ENCODE measurements at places on chromosomes 11 and 22.

GRCh38 chr11:1834779-1835670 is at the start of gene SYT8:
Gene SYT8, plus strand, starts transcription at chr11:1834990. Its CDS starts 116 bp downstream, at chr11:1835106.
- no peak for DNase-seq

DNA sequence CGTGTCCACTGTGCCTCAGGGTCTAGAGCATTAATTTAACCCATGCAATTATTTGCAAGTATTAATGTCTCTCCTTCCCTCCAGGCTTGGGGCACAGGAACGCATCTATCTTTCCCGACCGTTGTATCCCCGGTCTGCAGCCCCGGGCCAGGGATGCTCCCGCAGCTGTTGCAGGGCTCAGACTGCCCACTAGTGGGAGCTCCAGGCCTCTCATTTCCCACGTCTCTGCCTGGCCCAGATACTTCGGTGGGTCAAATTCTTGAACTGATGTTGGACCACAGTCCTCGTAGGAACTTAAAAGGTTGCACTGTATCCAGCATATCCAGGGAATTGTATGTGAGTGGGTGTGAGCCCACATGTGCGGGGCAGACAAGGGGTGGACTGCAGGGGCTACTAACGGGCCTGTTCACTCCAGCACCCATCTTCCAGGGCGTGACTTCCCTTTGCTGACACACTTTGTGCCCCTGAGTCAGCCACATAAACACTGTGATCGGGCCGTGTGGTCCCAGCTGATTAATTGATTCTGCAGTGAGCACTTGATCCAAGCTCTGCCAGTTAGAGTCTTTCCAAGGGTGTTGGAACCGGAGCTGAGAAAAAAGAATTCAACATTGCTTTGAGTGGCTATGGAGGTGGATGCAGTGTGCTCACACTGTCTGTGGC is 451.3 kb downstream of the TBC1D22A start:
- peak; percentile 39 for DNase-seq

DNA sequence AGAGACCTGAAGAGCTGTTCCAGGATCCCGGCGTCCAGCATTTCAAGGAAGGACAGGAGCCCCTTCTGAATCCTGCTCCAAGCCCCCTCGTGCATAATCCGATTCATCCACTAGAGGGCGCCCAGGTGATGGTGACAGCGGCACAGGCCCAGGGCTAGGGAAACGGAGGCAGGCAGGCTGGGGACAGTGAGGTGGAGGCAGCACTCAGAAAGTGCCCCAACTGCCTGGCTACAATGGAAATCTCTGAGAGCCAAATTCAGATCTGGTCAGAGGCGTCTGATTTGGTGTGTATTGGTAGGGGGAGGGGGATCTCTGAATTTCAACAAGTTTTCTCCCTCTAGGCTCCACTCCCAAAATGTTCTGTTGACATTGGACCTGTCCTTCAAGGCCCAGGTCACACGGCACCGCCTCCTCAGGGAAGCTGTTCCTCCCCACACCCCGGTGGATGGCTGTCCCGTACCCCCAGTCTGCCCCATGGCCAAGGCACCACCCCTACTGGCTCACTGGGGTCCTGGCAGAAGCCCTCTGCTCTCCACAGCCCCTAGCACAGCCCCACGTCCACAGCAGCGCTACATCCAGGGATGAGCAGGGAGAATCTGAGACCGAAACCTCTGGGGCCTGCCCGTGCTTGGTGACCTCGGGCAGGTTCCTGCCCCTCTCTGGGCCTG is 142.9 kb downstream of the CRYBB2 start:
- peak; percentile 45 for DNase-seq

- DNase-seq, result no peak
Observed at GRCh38 chr11:47409440-47410369, 1.3 kb downstream of the SLC39A13 start.

DNA sequence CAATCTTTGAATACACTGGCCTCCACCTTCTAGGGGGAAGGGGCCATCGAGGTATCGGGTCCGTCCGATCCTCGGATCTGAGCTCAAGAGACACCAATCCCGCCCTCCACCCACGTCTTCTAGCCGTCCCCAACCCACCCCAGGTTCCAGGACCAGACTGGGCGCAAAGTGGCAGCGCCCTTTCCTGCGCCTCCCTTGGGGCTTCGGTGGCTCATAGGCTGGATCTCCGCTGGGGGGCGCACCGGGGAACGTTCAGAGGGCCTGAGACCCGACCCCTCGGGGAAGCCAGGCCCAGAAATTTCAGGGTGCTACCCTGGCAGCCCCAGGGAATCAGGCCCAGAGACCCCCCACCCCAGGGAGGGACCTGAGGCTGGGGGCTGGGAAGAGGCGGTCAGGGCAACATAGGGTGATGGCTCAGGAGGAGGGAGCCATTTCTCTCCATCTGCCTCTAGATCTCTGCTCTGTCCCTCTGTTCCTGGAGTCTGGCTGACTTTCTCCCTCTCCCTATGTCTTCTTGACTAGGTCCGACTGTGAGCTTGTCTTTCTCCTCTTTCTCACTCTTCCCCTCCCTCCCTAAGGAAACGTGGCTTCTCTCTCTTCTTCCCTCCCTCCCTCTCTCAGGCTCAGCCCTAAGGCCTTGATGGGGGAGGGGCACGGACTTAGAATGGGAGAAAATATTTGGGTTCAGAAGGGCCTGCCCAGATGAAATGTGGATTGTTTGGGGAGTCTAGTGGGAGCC is 1.1 kb downstream of the CREB3L1 start:
- DNase-seq, result peak; percentile 43

DNA sequence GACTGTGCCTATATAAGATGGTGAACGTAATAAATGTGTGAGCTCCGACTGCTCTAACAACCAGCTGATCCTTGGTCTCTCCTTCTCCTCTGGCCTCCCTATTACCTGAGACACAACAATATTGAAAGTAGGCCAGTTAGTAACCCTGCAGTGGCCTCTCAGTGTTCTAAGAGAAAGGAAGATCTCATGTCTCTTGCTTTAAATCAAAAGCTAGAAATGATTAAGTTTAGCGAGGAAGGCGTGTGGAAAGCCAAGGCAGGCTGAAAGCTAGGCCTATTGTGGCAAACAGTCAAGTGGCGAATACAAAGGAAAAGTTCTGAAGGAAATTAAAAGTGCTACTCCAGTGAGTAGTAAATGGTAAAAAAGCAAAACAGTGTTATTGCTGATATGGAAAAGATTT is 39.5 kb downstream of the HIPK3 start:
- no peak for DNase-seq

DNA sequence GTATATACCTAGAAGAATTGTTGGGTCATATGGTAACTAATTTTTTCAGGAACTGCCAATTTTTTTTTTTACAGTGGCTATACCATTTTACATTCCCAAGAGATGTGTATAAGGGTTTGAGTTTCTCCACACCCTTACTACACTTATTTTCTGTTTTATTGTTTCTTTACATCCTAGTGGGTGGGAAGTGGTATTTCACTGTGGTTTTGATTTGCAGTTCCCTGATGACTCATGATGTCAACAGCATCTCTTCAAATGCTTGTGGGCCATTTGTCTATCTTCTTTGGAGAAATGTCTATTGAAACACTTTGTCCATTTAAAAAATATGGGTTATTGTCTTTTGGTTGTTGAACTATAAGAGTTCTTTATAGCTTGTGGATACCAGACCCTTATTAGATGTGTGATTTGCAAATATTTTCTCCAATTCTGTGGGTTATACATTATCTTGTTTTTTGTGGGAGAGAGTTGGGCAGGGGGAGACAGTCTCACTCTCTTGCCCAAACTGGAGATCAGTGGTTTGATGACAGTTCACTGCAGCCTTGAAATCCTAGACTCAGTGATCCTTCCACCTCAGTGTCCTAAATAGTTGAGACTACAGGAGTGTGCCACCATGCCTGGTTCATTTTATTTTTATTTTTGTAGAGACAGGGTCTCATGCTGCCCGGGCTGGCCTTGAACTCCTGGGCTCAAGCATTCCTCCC is 30.3 kb upstream of the PISD start:
- no peak for DNase-seq

- no peak for DNase-seq
Observed at GRCh38 chr11:94653561-94653960, 86.4 kb downstream of the PIWIL4 start.

All from CD4-positive, alpha-beta T cell (primary cell).